Stimulated activated CD8-positive, alpha-beta memory T cell treated with anti-CD3 and anti-CD28 coated beads, Interleukin-12 subunit alpha, Interleukin-12 subunit beta, amount 100 ng/mL, for 1 hour (primary cell): ENCODE measurements at places on chromosomes 13 and 19.

DNA sequence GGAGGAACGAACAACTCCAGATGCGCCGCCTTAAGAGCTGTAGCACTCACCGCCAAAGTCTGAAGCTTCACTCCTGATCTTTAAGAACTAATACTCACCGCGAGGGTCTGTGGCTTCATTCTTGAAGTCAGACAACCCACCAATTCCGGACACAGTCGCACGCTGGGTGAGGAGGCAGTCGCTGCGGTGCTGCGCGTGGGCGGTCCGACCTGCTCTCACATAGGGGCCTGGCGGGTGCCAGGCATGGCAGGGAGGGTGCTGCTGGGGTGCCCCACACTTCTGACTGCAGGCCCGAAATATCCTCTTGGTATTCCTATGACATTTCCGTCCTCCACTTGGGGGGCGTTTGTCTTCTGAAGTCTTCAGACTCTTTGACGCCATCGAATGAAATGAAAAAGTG lies 7.4 kb upstream of the MICU2 start:
- DNase-seq = no peak

- no peak for DNase-seq
Measured at GRCh38 chr13:111873676-111874178, 193.2 kb upstream of the SOX1 start.

DNA sequence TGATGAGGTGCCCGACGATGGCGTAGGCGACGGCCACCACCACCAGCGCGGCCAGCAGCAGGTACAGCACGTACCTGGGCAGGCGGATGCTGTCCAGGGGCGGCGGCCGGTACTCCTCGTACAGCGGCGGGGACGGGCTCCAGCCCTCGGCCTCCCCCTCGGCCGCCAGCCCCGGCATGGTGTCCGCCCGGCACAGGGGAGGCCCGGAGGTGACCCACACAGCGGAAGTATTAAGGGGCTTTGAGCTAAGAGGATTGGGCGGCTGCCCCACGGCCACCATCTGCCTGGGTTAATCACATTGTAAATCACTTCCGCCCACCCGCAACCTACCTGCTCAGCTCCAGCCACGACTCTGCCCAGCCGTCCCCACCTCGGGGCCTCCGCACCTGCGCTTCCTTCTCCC lies at the start of gene SMIM44:
Gene SMIM44 (minus strand): TSS at position 216 of the 403 bp plus-strand sequence. CDS start 38 bp downstream, at position 178.
- no peak for DNase-seq

DNA sequence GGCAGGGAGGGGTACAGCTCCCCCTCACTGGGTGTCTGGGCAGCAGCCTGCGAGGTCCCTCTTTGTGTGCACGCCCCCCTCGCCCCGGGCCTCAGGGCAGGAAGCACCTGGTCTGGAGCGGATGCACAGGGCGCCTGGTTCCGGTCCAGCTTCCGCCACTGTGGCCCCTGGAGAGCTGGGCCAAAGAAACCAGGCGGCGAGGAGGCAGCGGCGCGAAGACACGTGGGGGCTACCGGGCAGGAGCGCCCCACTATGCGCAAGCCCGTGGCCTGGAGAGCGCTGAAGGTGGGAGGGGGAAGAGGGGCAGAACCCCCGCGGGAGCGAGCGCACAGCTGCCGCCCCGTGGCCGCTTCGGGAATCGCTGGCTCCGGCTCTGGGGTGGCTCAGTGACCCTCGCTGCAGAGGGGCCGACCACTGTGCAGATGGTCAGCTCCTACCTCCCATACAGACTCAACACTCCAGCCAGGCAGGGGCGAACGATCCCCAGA lies 1.7 kb upstream of the LYL1 start:
- no peak for DNase-seq

- DNase-seq = no peak
Measured at GRCh38 chr13:49643035-49643646, 14.8 kb downstream of the ARL11 start.

DNA sequence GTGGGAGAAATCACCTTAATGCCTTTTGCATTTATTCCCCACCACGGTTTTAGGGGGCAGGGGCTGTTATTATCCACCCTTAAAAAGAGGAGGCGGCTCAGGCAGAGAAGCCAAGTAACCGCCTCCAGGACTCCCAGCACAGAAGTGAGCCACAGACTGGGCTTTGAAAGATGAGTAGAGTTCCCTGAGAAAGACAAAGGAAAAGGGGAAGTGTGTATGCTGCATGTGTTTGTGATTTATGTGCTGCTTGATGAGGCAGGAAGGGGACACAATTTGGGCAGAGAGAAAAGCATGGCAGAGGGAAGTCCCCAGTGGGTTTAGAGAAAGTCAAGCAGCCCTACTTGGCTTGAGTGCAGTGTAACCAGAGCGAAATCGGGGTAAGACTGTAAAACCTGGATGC lies 85.0 kb downstream of the DOCK9 start:
- DNase-seq = no peak

DNA sequence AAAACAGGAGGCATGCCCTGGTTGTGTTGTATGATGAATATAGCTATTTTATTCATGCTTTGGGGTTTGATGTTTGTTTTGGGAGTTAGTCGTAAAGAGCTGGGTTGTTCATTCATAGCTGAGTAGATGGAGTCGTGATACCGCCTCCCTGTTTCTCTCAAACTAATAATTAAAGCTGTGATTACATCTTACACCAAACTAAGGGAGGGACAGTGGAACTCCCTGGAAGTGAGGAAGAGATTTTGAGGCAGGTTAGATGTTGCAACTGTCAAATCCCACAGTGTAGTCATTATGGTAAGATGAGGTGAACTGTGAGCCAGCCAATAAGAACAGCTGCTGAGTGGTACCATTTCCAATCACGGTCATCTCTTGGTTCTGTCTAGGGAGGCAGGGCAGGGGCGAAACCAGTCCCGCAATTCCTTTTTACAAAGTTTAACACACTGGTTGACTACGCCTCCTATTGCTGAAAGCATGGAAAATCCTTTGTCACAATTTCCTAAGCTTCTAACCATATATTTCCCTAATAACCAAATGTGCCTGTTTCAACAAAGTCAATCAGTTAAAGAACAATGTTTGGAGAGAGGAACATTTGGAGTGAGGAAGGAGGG lies 207.6 kb upstream of the SERP2 start:
- DNase-seq = no peak

GRCh38 chr13:48680756-48681392 lies 27.1 kb downstream of the CYSLTR2 start:
- DNase-seq = no peak

DNA sequence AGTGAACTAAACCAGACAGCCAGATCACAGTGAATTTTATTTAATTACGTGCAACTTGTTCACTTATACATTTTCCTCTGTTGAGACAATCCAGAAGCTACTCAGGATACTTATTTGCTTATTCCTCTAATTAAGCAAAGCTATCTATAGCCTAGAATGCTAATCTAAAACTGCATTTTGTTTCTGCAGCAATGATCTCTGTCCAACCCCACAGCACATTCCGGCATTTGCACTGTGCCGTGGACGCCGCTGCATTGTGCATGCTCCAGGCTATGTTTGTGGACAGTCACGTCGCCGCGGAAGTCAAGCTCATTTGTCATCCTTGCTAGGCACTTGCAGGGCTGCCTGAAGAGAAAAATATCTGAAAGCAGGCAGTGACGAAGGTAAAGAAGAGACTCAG lies 406.9 kb downstream of the RFC3 start:
- DNase-seq = no peak

DNA sequence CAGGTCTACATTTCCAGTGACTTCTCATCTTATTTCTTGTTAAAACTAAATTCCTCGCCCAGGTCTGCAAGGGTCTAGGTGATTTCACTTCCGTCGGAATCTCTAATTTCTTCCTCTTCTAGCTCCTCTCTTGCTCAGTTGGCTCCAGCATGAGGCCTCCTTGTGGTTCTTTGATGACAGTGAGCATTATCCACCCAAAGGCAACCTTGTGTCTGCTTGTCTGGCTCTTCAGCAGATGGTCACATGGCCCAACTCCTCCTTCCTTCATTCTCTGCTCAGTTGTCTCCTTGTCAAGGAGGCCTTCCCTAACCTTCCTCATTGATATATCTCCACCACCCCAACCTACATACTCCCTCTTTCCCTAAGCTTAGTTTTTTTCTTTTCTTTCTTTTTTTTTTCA lies 1391.4 kb downstream of the EFNB2 start:
- DNase-seq = no peak

DNA sequence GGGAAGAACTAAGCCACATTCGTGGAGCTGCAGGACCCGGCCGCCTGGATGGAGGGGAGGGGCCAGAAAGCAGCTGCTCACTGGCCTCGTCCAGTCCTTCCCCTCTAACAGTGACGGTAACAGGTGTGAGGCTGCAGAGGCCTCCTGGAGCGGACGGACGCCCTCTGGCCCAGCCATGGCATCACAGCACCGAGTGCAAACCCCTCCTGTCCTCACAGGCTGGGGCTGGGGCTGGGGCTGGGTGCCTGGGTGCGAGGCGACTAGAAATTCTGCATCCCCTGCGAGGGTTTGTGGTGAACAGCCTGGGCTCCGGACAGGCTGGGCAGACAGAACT lies 3.6 kb downstream of the MICOS13 start:
- DNase-seq = no peak

GRCh38 chr19:55339889-55340783 lies 460 bp downstream of the KMT5C start:
- no peak for DNase-seq

GRCh38 chr19:55667958-55668357 lies 7.1 kb upstream of the EPN1 start:
- DNase-seq = no peak

GRCh38 chr19:38496603-38497487 lies 63.4 kb downstream of the RYR1 start:
- DNase-seq = no peak

DNA sequence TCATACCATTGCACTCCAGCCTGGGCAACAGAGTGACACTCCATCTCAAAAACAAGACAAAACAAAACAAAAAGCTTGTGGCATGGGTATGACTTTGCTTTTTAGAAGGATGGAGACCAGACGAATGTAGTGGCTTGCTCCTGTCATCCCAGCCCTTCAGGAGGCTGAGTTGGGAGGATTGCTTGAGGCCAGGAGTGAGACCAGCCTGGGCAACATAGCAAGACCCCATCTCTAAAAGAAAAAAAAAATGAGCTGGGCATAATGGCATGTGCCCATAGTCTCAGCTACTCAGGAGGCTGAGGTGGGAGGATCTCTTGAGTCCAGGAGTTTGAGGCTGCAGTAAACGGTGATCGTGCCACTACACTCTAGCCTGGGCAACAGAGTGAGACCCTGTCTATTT lies 16.4 kb upstream of the SELENOW start:
- DNase-seq = no peak

DNA sequence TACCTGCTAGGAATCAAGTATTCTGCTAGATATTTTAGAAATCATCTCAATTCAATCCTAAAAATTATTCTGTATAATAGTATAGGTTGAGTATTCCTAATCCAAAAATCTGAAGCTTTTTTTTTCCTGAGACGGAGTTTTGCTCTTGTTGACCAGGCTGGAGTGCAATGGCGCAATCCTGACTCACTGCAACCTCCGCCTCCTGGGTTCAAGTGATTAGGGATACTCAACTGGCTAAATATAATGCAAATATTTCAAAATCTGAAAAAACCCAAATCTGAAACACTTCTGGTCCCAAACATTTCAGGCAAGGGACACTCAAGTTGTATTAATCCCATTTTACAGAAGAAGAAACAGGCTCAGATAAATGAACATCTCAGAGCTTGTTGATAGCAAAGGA lies 17.2 kb upstream of the USPL1 start:
- no peak for DNase-seq

GRCh38 chr13:79658333-79658975 lies 177.5 kb downstream of the NDFIP2 start:
- no peak for DNase-seq

DNA sequence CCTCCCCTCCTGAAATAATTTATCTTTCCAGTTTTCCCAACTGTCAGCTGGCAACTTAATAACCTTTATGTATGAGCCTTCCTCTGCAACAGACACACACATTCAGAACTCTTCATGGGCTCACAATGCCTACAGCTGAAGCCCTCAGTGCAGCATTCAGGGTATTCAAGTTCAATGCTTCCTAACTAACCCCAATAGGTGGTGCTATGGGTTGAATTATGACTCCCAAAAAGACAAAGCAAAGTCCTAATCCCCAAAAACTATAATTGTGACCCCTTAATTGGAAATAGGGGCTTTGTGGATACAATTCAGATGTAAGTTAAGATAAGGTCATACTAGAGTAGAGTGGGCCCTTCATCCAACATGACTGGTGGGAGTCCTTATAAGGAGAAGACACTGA lies 202.2 kb downstream of the SUCLA2 start:
- no peak for DNase-seq

- no peak for DNase-seq
Measured at GRCh38 chr13:35966024-35966423, 165.2 kb downstream of the DCLK1 start.

DNA sequence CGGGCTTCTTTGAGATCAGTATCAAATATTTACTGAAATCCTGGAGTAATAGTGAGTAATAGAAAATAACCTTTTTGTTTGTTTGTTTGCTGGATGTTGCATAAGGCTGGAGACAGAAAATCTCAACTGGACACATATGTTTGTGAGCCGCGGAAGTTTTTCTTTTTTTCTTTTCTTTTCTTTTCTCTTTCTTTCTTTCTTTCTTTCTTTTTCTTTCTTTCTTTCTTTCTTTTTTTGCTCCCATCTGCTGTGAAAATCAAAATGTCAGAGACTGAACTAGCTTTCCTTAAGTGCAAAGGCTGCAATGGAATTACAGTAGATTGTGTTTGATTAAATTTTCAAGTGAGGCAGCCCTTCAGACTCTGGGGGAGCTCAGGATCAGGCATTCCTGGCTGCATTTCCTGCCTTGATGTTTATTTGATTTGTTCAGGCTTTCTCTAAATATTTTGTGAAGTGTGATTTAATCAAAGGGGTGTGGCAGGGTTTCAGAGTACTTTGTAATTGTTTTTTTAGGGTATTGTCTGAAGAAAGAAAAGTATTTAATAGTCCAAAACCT lies 319 bp downstream of the FRY start:
- no peak for DNase-seq

DNA sequence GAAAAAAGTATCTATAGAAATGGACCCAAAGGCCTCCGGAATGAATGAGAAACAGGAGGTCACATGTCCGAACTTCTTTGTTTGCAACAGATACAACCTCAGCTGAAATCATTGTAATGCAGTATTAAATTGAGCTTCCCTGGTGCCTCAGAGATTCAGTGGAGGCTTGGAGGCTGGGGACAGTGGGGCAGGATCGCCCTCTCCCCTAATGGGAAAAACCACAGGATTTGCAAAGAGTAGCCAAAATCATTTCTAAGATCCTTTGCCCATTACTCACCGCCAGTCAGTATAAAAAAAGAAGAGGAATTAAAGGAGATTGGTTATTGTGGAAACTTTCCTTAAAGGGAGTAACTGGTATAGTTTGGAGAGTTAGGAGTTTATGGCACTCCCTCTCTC lies 30.4 kb upstream of the IRS2 start:
- no peak for DNase-seq

GRCh38 chr19:467554-467953 lies 6.7 kb upstream of the SHC2 start:
- no peak for DNase-seq

DNA sequence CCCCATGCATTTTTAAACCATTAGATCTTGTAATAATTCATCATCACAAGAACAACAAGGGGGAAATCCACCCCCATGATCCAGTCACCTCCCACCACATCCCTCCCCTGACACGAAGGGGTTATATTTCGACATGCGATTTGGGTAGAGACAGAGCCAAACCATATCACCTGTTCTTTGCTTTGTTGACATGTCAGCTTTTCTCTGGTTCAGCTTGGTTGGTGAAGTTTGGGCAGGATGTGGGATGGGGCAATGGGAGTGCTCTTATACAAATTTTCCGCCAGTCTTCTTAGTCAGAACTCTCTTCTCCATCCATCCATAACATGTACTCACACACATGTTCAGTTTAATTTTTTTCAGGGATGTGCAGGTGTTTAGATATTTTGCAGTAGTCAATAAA lies 12.9 kb downstream of the TPP2 start:
- DNase-seq = no peak
